Suppressor macrophage treated with lipopolysaccharide for 1 hour (primary cell): ENCODE measurements at places on chromosomes 3 and 15.

GRCh38 chr3:192395506-192395905, 331.8 kb downstream of the FGF12 start:
- DNase-seq: no peak

DNA sequence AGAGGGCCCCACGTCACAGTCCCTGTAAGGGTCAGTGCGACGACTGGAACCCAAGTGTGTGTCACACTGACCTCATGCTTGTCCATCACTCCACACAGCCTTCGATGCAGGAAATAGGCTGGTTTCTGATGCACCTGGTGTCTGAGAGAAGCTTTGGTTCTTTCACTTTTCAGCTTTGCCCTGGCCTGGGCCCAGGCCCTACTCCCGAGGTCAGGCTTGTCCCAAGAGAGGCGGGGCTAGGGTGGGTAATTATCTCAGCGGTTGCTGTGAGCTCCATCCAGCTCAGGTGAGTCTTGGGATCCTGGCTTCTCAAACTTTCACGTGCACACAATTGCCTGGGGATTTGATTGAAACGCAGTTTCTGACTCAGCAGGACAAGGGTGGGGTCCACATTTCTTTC, 19.6 kb upstream of the CHRNB4 start:
- no peak for DNase-seq

GRCh38 chr3:175316799-175317198, 457.7 kb downstream of the NAALADL2 start:
- no peak for DNase-seq

DNA sequence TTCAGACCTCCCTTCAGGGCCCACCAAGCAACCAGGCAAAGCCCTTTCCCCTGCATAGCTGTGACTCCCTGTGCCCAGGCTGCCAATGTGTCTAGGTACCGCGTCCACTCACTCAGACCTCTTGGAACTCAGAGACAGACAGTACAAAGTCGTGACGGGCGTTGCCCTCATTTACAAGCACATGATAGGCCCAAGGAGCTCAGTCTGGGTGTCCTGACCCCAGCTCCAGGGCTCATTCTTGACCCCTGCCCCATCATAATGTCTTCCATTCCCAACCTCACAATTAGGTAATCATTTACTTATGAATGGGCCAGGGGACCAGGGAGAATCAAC, 56.0 kb downstream of the KLF13 start:
- DNase-seq: no peak

DNA sequence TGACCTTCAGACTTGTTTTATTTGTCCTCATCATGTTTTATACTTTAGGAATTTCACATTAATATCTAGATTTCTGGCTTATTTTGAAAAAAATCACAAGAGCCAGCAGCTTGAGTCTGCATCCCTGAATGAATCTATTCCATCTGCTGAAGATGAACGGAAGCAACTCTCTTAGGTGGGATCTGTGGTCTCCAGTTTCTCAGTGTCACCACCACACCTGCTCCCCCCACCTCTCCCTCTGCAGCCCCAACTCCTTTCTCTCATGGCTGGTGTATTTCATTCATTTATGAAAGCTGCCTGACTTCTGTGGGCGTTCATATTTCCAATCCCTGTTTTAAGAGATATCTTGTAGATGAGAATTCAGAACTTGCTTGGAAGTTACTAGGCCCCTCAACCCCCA, 102.1 kb upstream of the AGBL1 start:
- DNase-seq: no peak

DNA sequence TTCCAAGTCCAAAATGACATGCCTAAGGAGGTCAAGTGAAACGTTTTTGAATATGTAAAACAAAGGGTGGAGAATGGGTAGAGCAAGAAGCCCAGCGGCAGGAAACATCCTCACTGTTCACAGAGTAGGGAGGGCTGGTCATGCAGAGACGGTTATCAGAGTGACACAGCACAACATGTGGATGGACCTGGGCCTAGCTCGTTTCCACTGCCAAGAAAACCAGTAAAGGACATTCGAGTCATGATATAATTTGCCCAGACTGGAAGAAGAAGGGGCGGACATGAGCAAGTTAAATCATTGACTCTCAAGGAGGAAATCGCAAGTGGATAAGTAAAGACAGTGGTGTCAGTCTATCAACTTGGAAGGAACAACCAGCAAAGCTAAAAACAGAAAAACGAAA, 89.3 kb downstream of the LRIG1 start:
- DNase-seq: no peak
